GM23248 (cell line): ENCODE measurements at places on chromosomes 3 and 15.
A peak's percentile ranks its signal among the peaks of the same experiment; 100 is the strongest.

DNA sequence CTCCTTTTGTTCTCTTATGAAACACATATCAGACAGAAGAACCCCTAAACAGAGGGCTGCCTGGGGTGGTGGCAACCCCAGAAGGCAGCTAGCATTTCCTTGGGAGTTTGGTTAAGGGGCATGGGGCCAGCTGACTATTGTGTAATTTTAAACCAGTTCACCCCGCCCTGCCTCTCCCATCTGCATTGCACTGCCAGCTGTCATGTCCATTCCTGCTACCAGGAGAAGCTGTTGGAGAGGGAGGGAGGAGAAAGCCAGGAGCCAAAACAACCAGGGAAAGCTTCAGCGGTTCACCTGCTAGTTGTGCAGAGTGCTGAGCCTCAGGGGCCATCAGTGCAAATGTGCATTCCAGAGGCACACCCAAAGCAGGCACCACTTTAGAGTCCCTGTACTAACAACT lies 47.6 kb upstream of the ATP1B3 start:
- peak; percentile 61 for DNase-seq

GRCh38 chr3:114565216-114565615 lies 271.4 kb downstream of the TIGIT start:
- peak; percentile 54 for DNase-seq

DNA sequence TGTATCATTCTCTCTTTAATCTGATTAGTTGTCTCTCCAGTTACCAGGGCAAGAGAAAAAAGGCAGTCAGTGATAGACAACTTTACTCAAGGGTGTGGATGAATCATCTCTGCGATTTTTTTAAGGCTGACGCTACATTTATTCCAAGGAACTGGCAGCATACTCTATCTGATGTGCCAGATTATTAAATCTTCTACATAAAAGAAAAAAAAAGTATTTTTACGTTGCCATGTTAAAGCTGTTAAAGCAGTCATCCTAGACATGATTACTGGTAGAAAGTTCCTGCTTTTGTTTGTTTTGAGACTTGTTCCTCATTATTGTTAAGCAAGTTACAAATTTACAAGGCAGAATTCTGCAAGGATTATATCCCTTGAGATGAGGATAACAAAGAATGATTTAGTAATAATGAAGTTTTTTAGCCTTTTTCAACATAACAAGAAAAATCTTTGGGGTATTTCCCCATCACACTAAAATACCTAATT lies 121.7 kb downstream of the CBLB start:
- peak; percentile 86 for DNase-seq

DNA sequence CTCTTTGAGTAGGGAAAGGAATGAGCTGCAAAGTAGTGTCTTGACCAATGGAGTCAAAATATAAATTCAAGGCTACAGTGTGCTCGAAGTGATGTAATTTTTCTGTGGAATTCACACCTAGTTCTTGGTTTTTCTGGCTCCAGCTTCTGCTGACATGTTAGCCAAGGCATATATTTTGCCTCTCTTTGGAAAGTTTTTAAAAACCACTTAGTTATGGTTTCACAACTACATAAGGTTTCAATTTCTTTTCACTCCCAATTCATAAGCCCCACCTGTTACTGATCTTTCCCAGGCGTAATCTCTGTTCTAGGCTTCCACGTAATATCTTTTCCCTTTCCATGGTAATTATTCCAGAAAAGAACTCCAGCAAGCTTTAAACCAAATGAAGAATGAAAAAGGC lies 46.9 kb downstream of the GADL1 start:
- no peak for DNase-seq

DNA sequence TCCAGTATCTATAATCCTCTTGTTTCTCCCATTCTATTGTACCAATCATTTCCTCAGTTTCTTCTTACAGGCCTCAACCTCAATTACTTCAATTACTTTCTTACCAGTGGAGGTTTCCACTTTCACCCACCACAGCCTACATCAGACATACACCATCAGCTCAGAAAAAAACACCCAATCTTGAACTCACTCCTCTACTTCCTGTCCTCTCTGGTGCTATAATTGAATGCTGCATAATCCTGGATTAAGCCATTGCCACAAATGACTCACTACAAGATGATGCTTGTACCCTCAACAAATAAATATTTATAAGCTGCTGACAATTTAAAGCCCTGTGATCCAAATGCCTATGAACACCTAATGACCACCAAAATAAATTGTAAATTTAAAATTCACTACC lies 18.5 kb downstream of the RYK start:
- DNase-seq: peak; percentile 56

GRCh38 chr3:128395500-128396162 lies 71.1 kb downstream of the DNAJB8 start:
- peak; percentile 23 for DNase-seq

GRCh38 chr3:194070220-194070633 lies 65.7 kb upstream of the HES1 start:
- DNase-seq: no peak

DNA sequence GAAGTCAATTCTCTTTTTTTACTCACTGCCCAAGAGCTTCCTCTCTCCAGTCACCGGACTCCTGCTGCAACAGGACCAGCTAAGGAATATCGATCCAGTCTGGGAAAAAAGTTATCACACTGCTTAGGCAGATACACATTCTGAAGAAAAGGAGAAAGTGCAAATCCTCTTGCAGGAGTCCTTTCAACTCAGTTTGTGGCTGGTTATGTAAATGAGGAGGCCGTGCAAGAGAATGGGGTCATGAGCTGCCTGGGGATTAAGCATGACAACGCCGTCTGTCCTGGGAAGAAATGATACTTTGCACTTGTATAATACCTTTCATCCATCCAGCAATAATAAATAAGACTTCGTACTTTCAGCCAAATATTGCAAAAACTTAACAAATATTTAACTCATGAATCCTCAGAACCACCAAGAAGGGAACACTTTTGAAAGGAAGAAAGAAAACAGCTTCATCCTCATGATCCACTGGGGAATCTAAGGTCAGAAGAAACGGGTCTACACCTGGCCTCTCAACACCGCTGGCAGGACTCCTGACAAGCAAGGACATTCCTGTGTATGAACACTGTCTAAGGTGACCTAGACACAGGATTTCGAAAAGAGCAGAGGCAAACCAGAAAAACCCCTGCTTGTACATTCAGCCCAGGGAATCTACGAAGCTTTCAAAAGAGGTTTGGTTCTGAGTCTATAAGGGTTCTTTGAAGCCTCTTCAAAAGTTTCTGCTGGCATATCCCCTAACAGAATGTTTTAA lies 13.1 kb upstream of the WWTR1 start:
- DNase-seq: no peak

DNA sequence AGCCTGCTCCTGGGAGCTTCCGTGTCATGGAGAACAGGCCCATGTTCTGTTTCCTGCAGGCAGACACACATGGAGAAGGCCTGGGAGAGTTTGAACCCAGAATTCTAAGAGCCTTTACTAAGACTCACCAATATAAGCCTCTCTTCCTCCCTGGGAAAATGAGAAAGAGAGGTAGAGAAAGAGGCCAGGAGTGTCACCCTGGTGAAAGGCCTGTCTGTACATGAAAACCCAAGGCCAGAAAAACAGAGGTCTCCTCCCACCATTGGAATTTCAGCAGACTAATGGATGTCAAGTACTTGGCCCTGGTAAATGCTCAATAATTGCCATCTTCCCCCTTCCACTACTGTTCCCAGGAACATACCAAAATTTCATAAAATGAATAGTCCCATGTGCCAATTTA lies 117.6 kb downstream of the TOP2B start:
- no peak for DNase-seq

DNA sequence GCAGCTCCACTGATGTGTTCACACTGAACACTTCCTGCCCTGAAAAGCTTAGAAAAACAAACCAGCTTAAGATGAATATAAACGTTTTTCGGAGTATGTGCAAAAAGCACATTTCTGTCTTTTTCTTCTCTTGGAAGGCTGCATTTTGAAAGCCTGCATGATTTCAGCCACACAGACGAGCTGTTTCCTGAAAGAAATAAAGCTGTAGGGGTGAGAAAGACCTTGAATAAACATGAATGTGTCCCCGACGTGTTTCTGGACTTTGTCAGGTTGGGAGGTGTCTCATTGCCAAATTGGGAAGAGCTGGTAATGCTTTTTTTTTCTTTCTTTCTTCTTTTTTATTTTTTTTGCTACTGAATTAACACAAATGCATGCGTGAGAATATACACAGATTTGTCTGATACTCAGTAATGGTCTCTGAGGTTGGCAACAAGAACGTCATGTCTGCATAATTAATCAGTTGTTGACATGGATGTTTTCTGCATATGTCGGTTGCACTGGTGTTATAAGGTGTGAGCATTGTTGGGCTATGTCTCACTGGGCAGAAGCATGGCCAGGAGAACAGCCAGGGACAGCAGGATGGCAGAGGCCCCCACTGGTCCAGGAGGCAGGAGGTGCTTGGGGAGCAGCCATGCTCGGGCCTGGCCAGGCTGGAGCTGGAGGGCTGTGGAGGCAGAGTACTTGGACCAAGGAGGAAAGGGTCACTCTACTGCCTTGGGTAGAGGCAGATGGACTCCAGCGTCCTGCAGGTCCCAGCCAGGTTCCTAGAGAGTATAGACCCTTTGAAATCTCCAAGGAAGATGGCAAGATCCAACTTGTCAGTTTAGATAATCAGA lies 39.0 kb downstream of the ADAMTSL3 start:
- no peak for DNase-seq

DNA sequence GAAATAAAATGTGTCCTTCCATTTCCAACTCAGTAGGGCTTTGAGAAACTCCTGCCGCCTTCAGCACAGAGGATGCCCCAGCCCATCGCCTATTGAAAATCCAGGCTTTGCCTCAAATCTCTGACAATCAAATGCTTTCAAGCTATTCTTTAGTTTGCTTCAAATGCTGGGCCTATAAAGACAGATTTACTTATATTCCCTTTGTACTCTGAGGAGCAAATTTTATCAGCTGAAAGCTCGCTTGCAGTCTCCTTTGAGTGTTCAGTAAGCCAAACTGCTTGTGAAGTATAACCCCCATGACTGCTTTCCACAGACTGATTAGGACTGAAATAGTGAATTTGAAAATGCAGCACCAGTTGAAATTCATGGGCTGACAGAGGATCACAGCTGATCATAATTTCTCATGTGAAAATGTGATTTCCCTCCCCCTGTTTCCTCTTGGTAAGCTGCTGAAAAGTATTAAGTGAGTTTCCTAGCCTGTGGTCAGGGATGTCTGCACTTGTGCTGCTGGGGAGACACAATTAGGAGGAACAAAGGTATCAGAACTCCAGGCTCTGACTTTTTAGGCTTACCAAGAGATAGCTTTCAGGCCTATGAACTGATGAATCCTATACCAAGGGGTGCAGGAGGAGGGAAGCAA lies 563.4 kb upstream of the TGFBR2 start:
- no peak for DNase-seq

GRCh38 chr15:88900309-88900981 lies 5.1 kb upstream of the HAPLN3 start:
- peak; percentile 73 for DNase-seq

DNA sequence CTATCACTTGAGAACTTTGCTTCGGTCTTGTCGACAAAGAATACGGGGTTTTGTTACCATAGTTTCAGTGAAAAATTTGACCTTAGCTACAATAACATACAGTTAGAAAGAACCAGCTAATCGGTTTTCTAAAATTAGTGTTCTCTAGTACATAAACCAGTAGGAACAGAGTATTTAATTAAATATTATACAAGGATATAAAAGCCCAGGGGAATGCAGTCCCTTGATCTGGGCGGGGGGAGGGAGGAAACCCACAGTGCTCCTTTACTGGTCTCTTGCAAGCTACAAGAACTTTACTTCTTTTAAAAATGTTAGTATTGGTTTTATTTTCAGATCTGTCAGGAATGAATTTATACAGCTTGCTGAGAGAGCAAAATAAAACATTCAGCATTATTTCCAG lies 41.8 kb downstream of the ITPR1 start:
- no peak for DNase-seq

DNA sequence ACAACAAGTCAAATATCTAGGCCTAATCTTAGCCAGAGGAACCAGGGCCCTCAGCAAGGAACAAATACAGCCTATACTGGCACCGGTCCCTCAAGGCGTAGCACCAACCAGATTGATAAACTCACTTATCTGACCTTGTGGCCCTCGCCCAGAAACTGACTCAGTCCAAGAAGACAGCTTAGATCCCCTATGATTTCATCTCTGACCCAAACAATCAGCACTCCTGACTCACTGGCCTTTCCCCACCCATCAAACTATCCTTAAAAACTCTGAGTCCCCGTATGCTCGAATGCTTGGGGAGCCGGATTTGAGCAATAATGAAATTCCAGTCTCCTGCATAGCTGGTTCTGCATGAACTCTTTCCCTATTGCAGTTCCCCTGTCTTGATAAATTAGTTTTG lies 1.6 kb upstream of the SORD start:
- peak; percentile 25 for DNase-seq

DNA sequence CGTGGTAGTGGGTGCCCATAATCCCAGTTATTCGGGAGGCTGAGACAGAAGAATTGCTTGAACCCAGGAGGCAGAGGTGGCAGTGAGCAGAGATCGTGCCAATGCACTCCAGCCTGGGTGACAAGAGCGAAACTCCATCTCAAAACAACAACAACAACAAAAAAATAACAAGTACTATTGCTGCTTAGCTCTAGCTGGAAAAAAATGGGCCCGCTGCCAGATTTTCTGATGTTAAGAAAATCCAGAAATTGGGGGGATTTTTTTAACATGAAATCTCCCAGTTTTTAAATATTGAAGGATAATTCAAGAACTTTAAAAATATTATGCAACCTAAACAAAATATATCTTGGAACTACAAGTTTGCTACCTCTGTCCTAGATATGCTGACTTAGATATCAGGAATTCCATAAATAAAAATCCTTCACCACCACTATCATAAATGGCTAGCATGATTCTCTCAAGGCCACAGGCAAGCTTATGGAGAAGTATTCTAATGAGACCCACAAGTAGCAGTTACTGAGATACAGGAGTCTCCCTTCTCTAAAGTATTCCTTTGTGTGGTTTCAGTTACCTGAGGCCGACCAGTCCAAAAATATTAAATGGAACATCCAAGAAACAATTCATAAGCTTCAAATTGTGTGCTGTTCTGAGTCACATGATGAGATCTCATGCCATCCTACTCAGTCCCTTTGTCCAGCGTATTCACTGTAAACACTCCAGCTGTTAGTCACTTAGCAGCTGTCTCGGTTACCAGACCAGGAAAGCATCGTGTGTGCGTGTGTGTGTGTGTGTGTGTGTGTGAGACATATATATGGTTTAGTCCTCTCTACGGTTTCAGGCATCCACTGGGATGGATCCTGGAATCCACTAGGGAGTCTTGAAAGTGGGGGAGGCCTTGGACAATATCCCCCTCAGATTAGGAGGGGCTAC lies 277.2 kb downstream of the TBL1XR1 start:
- peak; percentile 46 for DNase-seq

GRCh38 chr15:98321896-98322295 lies 326.4 kb upstream of the IGF1R start:
- DNase-seq: no peak

DNA sequence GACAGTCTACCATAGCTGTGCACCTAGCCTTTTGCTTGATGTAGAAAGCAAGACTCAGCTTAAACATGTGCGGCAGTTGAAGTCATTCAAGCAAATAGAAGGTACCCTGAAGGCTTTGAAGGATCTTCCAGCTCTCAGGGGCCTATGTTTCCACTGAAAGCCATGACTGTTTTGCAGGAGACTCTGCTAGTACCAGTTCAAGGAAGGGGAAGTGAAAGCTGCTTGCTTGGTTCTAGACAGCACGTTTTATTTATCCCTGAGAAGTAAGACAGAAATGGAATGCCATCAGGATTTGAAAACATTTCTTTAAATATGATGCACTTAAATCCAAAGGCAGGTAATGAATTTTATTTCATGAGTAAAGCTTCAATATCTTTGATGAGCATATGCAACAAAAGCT lies 311.4 kb downstream of the PDCD6IP start:
- no peak for DNase-seq
